Colonic mucosa (tissue), 4 donors: ENCODE measurements at places on chromosomes 12 and 14. TPM values are rescaled to one million over a fixed set of nuclear protein-coding genes. Genes with fewer than 3 reads are reported as not detected.

SMAGP gene
- 74.4 TPM for total RNA-seq

SLC22A17 gene
- total RNA-seq, result 6.7 TPM

DNA sequence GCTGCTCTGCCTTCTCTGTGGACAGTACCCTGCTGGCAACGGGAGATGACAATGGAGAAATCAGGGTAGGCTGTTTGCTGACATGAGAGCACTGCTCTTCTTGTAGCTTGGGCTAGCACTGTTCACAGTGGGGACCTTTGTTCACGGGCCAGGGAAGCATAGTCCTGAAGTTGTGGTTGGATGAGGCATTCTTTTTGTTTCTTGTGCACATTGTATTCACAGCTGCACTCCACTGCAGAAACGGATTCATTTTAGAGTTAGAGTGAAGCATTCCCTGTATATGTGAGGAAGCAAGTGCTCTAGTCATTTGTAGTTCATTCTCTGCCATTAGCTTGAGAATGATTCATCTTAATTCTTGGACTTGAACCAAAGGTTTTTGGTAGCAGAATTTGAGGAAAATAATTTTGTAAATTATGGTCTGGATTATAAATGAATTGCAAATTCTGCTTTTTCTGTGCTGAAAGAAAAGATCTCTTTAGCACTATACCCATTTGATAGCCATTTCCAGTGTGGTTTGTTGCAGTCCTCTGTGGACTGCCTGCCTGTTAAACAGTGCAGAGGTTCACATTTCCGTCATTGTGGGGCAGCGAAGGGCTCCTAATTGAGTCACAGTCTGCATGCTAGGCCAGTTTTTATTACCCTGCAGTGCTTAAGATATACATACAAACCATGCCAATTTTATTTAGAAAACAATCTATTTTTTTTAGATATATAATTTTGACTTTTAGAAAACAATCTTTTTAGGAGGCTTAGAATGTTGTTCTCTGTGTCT is 80.6 kb downstream of the APAF1 start:
- no peak overlapping the region for H3K4me3 ChIP-seq
- no peaks in the 10 kb centered on the region for H3K4me1 ChIP-seq
- no peaks in the 10 kb centered on the region for H3K27me3 ChIP-seq
- H3K27ac ChIP-seq, result no peak overlapping the region
- DNase-seq, result no peak

DNA sequence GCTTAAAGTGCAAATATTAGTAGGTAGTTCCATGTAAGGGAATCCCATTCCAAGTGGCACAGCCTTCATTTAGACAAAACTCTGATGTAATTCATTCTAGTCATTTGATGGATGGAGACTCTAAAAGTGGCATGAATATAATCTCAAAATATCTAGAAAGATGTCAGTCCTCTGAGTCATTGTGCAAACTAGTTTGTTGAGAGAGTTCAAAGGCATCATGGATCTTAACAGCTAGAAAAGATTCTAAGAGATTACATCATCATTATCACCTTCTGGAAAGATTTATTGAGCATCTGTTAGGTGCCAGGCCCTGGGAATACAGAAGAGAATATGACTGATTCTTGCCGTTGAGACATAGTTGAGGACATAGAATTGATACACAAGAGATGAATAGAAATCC is 30.7 kb downstream of the CRADD start:
- no peaks in the 10 kb centered on the region for H3K27me3 ChIP-seq
- no peaks in the 10 kb centered on the region for H3K4me1 ChIP-seq
- no peak overlapping the region for H3K27ac ChIP-seq
- no peak overlapping the region for H3K4me3 ChIP-seq

- no peaks in the 10 kb centered on the region for H3K36me3 ChIP-seq
- H3K27ac ChIP-seq, result no peak overlapping the region
- H3K4me3 ChIP-seq, result no peak overlapping the region
- no peaks in the 10 kb centered on the region for H3K27me3 ChIP-seq
- no peak for DNase-seq
- no peaks in the 10 kb centered on the region for H3K4me1 ChIP-seq
Observed at GRCh38 chr14:103418481-103418818, 33.2 kb downstream of the MARK3 start.

DNA sequence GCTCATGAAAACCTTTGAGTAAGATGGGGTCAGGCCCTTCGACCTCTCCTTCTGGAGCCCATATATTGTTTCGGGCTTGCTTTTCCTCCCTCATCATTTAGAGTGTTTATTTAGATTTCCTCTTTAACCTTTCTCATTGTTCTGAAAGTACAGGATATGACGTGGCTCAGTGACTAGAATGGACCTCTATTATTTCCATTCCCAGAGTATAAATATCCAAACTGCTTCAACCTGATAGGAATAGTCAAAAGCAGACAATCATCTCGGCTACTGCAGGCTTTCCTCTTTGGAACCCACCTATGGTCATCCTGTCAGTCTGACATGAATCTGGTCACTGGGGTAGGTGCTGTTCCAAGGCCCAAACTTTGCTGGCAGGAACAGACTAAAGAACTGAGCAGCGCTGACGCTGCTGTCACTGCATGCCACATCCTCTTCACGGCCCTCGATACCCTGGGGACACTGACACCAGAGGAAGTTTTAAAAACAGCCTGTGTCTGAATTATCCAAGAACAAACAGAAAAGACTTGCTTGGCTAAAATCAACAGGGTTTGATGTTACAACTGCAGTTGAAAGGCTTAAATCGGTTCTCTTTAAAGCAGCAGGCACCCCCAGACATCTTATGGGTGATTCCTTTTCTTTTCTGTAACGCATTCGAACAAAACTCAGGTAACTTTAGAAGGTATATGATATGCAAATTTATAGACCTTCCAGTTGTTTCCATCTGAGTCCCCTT is 5.0 kb upstream of the DDX47 start:
- H3K4me3 ChIP-seq, result no peak overlapping the region
- H3K27me3 ChIP-seq, result no peaks in the 10 kb centered on the region
- peaks cover 8% of the 10 kb centered on the region for H3K4me1 ChIP-seq
- no peak for DNase-seq

GRCh38 chr12:115619889-115620288 is 657.6 kb downstream of the MED13L start:
- DNase-seq, result no peak
- no peaks in the 10 kb centered on the region for H3K36me3 ChIP-seq
- no peak overlapping the region for H3K4me3 ChIP-seq
- H3K27ac ChIP-seq, result no peak overlapping the region
- no peaks in the 10 kb centered on the region for H3K4me1 ChIP-seq

DNA sequence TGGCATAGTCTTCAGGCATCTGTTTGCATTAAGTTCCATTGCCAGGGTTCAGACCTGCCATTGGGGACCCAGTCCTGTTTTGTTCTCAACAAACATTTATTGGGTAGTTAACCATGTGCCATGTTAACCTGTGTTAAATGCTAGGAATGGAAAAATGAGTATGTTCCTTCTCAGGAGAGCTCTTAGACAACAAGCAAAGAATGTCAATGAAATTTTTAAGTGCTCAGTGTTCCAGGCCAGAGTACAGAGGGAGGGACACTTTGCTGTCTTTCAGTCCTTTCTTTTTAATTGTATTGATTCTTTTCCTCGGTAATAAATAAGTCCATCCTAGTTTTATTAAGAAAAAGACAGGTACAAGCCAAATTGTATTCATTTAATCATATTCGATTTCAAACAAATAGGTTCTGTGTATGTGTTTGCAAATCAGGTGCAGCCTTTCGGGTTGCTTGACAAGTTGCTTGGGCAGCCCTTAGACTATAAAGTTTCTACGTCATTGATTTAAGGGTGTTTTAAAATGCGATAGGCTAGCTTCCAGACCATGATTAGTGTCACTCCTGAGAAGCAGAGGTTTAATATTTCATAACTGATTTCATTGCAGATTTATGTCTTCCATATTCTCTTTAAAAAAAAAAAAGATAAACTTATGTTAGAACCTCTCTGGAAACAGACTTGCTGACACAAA is 123.1 kb downstream of the DERA start:
- H3K27ac ChIP-seq, result no peak overlapping the region
- H3K4me3 ChIP-seq, result no peak overlapping the region
- no peak for DNase-seq
- no peaks in the 10 kb centered on the region for H3K4me1 ChIP-seq

DNA sequence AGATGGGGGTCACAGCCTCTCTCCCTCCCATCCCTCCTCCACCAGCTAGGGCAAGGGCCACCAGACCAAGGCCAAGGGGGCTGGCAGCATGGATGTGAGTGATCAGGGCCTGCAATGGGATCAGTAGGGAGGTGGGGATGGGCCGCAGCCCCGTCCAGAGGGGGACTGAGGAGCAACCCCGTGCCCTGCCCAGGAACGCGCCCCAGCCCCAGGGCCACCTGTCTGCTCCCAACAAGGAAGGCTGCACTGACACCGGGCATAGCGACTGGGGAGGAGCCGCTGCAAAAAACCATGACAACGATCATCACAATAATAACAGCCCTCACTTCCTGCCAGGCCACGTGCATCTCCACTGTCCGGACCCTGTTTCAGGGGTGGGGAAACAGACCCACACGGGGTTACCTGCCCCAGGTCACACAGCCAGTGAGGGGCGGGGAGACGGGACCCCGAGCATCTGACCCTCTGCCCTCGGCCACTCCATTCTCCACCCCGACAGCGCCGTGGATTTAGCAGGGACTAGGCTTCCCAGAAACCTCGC is 24.3 kb downstream of the NCOR2 start:
- no peak overlapping the region for H3K27ac ChIP-seq
- peaks cover 22% of the 10 kb centered on the region for H3K4me1 ChIP-seq
- H3K4me3 ChIP-seq, result no peak overlapping the region
- no peak for DNase-seq
- no peaks in the 10 kb centered on the region for H3K27me3 ChIP-seq

GRCh38 chr14:100696590-100696989 is 30.1 kb upstream of the DLK1 start:
- H3K36me3 ChIP-seq, result no peaks in the 10 kb centered on the region
- no peak overlapping the region for H3K27ac ChIP-seq
- H3K4me1 ChIP-seq, result no peaks in the 10 kb centered on the region
- no peak overlapping the region for H3K4me3 ChIP-seq
- H3K27me3 ChIP-seq, result no peaks in the 10 kb centered on the region

- no peaks in the 10 kb centered on the region for H3K4me1 ChIP-seq
- H3K27ac ChIP-seq, result no peak overlapping the region
- no peak for DNase-seq
Observed at GRCh38 chr12:68939505-68939904, 6.5 kb upstream of the CPM start.

GRCh38 chr14:45120096-45120495 is 14.2 kb downstream of the FKBP3 start:
- H3K27ac ChIP-seq, result no peak overlapping the region
- H3K27me3 ChIP-seq, result no peaks in the 10 kb centered on the region
- peaks cover 10% of the 10 kb centered on the region for H3K36me3 ChIP-seq
- H3K4me3 ChIP-seq, result no peak overlapping the region
- DNase-seq, result no peak
- H3K4me1 ChIP-seq, result no peaks in the 10 kb centered on the region

GRCh38 chr14:72432748-72433147 is 461.2 kb downstream of the DPF3 start:
- DNase-seq, result no peak
- no peak overlapping the region for H3K4me3 ChIP-seq
- no peaks in the 10 kb centered on the region for H3K27me3 ChIP-seq
- H3K27ac ChIP-seq, result no peak overlapping the region
- no peaks in the 10 kb centered on the region for H3K36me3 ChIP-seq
